HL-60 (cell line): ENCODE measurements at places on chromosomes 1 and 21.
A peak's percentile ranks its signal among the peaks of the same experiment; 100 is the strongest.

GRCh38 chr1:235131961-235132360 lies 3.3 kb upstream of the TOMM20 start:
- no peak for DNase-seq

- no peak for DNase-seq
Measured at GRCh38 chr1:108082001-108082400, 117.0 kb upstream of the VAV3 start.

- peak; percentile 73 for DNase-seq
Measured at GRCh38 chr1:202586018-202586821, 124.0 kb downstream of the SYT2 start.

DNA sequence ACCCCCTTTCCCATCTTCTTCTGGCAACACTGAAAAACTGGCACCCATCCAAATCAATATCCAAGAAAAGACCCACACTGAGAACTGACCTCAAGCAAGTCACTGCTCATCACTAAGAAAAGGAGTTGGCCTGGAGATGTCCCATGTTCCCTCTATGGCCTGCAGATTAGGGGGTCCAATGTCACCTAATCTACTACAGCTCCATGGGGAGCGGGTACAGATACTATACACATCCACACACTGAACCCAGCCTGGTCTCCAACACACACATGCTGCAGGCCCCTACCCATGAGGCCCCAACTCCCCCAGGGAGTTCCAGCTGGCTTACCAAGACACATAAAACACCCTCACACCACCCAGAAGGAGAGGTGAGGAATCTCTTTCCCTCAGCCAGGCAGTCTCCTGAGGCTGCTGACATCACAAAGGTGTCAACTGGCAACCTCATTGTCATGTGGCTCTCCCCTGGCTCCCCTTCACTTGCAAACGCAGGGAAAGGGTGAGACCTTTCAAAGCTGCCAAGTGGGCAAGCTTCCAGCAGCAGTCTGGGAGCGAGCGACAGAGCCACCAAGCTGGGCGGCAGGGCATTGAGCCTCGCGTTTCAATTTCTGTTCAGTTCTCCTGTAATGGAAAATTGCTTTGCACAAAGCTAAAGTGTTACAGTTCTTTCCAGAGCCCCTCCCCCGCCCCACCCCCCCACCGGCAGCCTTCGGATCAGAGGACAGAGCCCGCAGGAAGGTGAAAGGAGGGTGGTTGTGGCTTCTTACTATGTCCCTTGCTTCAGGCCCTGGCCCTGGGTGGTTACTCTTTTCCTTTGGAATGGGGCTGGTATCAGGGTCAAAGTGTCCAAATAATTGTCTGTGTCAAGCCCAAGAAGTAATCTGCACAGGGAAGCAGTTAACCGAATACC lies at the start of gene LRRC52:
Gene LRRC52 (plus strand): TSS at position 469 of the 907 bp plus-strand sequence. CDS start 297 bp downstream, at position 766.
- DNase-seq = no peak

DNA sequence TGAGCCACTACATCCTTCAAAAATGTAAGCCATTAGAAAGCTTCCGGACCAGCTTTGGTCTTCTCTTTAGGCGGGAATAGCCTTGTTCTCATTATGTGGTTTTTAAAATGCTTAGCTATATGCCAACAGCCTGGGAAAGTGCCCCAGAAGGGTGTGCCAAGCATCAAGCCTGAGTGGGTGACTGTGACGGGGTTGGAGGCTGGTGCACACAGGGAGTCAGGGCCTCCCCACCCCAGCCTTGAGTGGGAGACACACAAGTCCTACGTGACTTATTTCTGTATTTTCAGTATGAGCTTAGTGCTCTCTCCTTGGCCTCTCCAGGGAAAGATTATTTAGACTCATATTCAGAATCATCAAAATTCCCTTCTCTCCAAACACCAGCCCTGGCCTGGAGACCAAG lies 9.8 kb downstream of the UBASH3A start:
- no peak for DNase-seq

DNA sequence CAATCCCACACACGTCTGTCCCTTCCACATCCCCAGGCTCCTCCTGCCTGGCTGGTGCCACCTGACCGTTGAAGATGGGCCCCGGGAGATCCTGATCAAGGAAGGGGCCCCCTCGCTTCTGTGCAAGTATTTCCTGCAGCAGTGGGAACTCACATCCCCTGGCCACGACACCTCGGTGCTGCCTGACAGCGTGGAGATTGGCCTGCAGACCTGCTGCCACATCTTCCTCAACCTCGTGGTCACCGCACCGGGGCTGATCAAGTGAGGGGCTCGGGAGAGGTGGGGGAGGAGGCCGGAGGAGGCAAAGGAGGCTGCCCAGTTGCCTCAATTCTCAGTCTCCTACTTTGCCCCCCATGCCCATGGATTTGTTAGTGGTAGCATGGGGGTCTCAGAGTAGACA lies 5.6 kb downstream of the NCDN start:
- DNase-seq = no peak

DNA sequence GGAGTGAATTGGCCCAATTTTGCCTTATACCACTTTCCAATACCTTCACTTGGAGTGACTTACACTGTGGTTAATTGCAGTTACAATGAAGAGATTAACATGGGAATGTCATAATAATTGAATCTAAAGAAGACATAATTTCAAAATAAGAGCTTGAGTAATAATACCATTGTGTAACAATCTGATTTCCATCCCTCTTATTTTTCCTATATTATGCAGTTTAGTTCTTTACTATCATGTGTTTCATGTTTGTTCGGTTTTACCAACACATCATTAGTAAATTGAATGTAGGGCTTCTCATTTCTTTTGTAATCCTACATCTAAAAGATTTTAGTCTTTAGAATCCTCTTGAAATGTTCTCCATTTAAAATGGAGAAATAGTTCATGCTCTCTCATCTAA lies 19.2 kb upstream of the XPR1 start:
- no peak for DNase-seq

- no peak for DNase-seq
Measured at GRCh38 chr1:11513681-11514080, 34.7 kb downstream of the DISP3 start.

- DNase-seq = peak; percentile 64
Measured at GRCh38 chr1:45409276-45409675, 69.0 kb upstream of the MUTYH start.
